ENCODE measurements at places on chromosomes 4 and X.

GRCh38 chr4:1171311-1172227 lies 814 bp downstream of the SPON2 start:
- no peak for DNase-seq

- DNase-seq: no peak
Observed at GRCh38 chrX:110665223-110666002, 130.2 kb downstream of the CHRDL1 start.

DNA sequence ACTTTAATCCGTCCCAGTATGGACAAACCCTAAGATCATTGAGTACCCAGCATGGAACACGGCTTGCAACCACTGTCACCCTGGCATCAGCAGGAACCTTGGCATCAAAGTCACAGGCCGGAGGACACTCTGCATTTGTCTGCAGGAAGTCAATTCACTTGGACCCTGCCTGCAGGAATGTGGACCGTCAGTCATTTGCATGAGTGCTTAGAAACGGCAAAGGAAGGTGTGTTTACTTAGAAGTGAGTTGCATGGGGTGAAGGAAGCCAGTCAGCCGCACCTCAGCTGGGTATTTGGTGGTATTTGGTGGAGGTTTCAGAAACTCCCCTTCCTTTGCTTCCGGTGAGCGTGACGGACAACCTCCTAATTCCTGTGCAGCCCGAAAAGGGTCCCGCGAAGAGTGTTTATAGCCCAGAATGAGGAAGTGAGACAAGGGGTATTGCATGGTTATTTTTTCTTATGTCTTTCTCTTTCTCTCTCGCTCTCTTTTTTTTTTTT lies 15.5 kb downstream of the P2RY8 start:
- DNase-seq: no peak

DNA sequence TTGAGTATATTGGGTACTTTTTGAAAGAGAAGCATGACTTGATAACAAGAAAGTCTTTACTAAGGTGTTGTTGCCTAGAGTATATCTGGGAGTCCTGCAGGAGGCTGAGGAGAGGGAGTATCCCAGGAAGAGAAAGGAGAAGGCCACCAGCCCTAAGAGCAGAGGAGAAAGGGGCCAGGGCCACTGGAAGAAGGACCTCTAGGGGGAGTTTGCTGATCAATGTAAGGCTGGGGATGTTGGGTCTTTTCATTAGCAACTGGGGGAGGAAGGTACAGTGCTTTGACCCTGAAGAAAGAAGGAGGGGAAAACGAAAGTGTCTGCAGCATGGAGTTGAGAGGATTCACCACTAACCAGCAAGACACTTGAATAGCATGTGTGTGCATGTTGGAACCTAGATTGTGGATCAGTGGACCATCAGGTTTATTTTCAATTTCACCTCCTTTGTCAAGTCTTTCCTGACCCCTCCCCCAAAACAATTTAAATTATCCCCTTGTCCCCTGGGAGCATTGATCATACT lies 4.5 kb downstream of the SMIM9 start:
- DNase-seq: no peak

DNA sequence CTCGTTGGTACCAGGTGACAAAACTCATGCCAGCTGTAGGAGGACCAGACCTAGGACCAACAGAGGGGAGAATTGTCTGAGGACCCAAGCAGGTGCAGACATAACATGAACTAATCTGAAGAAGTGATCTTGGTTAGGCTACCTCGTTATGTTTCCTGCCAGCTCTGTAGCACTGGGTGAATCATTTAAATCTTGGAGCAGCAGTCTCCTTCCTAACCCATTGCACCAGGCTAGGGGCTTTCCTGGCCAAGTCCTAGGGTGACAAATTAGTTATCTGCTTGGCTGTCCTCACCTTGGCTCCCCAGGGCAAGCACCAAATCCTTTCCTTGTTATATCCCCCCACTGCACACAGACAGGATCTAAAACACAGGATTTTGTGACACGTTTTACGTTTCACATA lies 87.8 kb downstream of the WWC2 start:
- DNase-seq: no peak

DNA sequence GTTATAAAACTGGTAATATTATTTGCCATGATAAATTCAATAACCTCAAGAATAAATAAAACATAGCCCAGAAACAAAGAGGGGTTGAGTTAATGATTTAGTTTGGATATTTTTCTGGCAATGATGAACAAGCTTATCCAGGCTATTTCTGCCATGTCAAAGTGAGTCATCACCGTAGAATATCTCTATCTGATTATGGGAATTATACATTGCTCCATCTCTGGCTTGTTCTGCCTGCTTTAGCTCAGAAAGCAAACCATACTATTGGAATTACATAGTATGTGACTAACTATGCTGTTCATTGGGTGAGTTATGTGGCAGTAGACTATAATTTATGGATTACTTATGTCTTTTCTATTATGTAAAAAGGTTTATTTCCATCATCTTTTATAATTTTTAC lies 680.1 kb upstream of the AADAT start:
- no peak for DNase-seq

DNA sequence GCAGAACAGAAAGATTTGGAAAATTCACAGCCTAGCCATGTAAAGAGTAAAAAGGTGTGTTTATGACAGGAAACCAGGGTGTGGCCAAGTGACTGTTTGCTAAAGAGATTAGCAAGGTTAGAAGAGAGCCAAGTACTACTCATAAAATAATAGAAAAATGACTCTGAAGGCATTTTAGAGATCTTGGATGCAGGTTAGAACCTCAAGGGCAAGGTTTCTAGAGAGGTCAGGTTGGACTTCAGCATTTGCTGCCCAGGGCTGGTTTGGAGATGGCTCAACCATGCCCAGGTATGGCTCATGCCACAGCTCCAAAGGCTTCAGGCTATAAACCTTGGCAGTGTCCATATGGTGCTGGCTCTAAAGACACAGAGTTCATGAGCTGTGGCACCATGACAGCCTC lies 40.6 kb upstream of the ADGRA3 start:
- DNase-seq: no peak

DNA sequence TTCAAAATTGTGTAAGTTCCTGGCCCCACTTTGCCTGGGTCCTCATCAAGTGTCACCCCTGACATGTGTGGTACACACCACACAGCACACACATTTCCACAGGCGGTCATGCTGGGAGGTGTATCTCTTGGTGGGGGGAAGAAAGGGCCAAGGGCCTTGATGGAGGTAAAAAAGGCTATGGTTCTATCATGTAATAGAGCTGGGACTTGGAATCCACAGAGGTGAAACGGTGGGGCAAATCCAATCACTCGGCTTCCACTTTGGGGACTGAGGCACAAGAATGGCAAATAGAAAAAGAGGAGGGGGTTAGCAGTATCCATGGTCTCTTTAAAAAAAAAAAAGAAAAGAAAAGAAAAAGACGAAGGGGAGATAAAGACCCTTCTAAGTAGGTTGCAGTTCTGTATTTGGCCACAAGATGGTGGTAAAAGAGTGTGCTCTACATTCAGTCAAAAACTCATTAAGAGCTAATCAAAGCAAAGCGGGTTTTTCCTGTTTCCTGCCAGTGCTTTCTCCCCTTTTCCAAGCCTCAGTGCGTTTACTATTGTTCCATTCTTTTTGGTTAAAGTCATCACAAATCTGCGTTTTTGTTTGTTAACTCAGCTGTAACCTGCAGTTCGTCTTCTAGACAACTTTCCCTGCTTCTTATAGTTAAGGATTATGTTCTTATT lies 37.0 kb upstream of the ATP6AP2 start:
- DNase-seq: no peak
